ENCODE measurements at places on chromosomes 5 and 9.
A peak's percentile ranks its signal among the peaks of the same experiment; 100 is the strongest.

GRCh38 chr9:115615000-115615401 lies 497.0 kb upstream of the TNC start:
- no peak for DNase-seq

- DNase-seq: no peak
Measured at GRCh38 chr5:81313686-81314085, 12.3 kb downstream of the ZCCHC9 start.

- no peak for DNase-seq
Measured at GRCh38 chr9:91953718-91954117, 3.7 kb upstream of the ROR2 start.

DNA sequence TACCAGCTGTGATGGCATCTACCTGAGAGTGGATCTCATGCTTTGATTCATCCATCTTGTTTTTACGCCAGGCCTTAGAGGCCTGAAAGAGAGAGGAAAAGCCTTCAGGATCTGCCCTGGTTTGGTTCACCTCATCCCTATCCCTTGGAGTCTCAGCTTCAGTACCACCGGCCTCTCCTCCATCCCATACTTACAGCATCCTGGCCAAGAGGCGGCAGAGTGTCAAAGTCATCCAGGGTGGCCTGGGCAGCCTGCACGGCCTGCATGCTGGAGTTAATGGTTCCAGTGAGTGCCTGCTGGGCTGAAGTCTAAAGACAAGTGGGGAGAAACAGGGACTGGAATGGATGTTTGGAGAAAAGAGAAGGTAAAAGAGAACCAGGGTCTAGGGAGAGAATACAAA lies 12.4 kb downstream of the TLN1 start:
- no peak for DNase-seq

- no peak for DNase-seq
Measured at GRCh38 chr9:70485273-70485858, 70.9 kb upstream of the KLF9 start.

DNA sequence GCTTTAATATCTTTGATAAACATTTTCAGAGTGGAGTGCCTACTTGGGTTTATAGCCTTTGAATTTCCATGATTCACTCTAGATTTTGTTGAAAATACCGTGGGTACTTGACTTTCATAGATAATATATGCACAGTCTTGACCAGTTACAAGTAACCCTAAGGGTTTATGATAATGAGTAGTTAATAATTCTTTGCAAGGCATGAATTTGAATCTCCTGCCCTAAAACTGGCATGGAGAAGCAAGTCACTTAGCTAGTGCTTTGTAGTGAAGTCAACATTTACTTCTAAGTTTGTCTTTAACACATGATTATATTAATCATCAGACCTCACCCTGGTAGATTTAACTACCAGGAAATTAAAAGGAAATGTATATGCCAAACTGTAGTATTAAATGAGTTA lies 115.8 kb downstream of the CWC27 start:
- no peak for DNase-seq

DNA sequence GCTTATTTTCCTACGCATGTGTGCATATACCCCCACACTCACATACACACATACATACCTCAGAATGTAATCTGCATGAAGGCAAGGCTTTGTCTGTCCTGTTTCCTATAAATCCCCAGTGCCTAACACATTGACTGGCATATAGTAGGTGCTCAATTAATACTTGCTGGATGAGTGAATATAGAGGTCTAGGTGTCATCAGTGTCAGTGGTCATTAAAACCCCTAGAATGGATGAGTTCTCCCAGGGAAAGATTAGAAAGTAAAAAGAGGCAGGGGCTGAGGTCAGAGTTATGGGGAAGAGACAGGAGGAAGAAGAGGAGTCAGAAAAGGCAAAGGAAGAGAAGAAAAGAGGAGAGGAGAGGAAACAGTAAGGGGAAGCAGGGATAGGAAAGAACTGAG lies 4.7 kb downstream of the CPLX2 start:
- DNase-seq: no peak

GRCh38 chr9:32926911-32927310 lies 74.5 kb downstream of the APTX start:
- no peak for DNase-seq

- DNase-seq: no peak
Measured at GRCh38 chr5:137566780-137567179, 67.7 kb upstream of the SPOCK1 start.

DNA sequence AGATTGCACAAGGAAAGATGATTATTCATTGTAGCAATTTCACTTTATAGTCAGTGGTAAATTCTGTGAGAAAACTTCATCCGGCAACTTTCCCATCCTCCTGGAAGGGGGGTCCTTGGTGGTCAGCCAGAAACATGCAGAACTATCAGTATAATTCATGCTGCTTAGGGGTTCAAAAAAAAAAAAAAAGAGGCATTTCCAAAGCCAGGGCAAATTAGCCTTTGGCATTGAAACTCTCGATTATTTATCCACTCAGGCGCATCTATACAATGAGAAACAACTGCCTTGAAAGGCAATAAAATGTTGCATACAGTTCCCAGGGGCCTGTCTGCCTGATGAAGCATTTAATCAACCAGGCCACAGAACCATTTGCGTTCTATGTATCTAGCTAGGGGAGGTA lies 263.3 kb downstream of the TMEM167A start:
- DNase-seq: no peak

DNA sequence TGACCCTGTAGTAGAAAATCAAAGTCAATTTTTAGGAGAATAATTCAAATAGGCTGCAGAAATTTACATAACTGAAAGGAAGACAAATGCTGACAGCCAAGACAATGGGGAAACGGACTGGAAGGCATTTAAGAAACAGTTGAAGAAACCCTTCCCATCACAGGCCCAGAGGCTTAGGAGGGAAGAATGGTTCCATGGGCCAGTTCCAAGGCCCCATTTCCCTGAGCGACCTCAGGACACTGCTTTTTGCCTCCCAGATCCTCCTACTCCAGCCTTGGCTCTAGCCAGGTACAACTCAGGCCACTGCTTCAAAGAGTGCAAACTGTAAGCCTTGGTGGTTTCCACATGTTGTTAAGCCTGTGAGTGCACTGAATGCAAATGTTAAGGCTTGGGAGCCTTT lies 184.1 kb upstream of the SGCD start:
- no peak for DNase-seq

GRCh38 chr9:113479174-113479621 lies 15.7 kb downstream of the RGS3 start:
- no peak for DNase-seq

DNA sequence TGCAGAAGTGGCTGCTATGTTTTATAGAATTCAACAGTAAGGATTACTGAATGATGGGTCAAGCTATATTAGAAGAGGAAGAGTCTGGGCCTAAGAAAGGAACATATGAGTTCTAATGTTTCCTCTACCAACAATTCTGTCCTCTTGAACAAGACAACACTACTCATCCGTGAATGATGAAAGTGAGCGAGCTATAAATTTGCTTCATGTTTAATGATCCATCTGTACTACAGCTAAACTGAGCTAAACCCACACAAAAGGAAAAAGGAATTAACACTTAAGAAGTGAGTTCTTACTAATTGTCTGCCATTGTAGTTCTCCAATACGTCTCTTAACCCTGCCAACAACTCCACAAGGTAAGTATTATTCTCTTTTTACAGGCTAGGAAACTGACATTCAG lies 204.4 kb downstream of the GLIS3 start:
- no peak for DNase-seq

GRCh38 chr5:53884417-53884816 lies 324.0 kb downstream of the NDUFS4 start:
- peak; percentile 18 for DNase-seq

GRCh38 chr5:148336704-148337435 lies 1.5 kb downstream of the SPINK9 start:
- no peak for DNase-seq

GRCh38 chr9:111161015-111161415 lies 122.7 kb upstream of the LPAR1 start:
- no peak for DNase-seq

DNA sequence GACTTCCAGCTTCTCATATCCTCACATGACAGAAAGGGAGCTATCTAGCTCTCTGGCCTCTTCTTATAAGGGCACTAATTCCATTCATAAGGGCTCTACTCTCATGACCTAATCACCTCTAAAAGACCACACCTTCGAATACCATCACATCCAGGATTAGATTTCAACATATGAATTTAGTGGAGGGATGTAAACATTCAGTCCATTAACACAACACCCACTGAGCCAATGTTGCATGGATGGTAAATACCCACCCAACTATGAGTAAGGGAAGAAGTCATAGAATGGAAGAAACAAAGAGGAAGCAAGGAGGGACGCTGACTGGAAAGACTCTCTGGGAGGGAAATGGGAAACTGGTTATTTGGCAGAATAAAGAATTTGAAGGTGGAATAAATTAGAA lies 112.6 kb upstream of the CCDC112 start:
- DNase-seq: no peak

- DNase-seq: no peak
Measured at GRCh38 chr5:149113669-149114068, 27.6 kb upstream of the ABLIM3 start.

DNA sequence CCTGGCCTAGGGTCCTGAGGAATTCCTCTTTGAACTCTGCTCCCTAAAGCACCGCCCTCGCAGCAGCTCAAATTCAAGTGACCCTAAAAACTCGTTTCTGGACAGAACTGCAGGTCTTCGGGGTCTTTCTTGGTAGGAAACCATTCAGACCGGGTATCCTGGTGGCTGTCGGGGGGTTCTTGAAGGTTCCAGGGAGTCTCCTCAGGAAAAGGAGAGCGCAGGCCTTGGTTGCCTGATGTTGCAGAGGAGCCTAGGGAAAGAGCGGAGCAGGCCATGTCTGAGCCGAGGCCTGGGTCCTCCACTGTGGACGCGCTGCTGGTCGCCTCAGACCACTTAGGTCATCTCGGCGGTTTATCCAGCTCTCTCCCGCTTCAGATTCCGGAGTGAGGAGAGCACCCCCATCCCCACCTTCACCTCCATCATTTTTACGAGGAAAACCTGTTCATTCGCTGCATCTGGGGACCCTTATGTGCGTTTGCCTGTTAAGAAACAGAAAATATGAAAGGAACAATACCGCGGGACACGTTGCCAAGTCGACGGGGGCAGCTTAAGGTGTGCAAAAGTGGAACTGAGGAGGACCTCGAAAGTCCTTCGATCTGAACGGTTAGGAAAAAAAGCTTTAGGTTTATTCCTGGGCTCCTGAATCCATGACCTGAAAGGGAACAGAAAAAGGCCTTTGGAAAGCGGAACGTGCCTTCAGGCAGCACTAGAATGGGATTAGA lies 299.4 kb downstream of the PARP8 start:
- no peak for DNase-seq

DNA sequence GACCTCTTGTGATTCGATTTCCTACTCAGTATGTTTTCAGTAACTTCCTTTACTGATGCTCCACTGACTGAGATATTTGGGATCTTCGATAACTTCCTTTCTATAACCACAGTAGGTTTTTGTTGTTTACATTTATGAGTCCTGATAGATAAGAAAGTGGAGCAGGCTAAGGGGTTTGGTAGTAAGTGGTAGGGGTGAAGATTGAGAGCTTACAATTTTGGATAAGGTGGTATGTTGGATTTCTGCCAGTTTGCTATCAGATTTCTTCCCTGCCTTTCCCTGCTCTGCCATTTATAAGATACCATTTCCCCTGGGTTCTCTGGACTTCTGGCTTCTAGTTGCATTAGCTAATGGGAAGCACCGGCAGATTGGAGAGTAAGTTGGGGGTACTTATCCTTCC lies 7.9 kb upstream of the NDUFS4 start:
- DNase-seq: peak; percentile 88

DNA sequence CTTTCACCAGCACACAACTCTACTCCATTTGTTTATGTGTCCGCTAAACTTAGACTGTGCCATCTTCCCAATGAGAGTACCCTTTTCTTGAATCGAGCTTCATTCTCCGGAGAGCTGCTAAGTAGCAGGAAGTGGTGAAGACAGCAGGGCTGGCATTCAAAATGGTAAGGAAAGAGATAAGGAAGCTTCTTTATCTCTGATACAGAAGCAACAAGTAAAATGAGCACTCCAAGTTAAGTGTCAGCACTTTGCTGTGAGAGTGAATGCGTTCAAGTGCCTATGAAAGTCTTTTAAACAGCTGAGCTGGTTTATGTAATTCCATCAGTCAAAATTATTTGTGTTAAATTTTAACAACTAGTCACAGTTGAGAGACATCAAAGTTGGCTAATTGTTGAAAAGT lies 386.8 kb upstream of the PTPRD start:
- DNase-seq: no peak

- DNase-seq: no peak
Measured at GRCh38 chr5:150341989-150342388, 15.5 kb upstream of the TCOF1 start.
